ENCODE measurements at places on chromosomes 7 and 10.

DNA sequence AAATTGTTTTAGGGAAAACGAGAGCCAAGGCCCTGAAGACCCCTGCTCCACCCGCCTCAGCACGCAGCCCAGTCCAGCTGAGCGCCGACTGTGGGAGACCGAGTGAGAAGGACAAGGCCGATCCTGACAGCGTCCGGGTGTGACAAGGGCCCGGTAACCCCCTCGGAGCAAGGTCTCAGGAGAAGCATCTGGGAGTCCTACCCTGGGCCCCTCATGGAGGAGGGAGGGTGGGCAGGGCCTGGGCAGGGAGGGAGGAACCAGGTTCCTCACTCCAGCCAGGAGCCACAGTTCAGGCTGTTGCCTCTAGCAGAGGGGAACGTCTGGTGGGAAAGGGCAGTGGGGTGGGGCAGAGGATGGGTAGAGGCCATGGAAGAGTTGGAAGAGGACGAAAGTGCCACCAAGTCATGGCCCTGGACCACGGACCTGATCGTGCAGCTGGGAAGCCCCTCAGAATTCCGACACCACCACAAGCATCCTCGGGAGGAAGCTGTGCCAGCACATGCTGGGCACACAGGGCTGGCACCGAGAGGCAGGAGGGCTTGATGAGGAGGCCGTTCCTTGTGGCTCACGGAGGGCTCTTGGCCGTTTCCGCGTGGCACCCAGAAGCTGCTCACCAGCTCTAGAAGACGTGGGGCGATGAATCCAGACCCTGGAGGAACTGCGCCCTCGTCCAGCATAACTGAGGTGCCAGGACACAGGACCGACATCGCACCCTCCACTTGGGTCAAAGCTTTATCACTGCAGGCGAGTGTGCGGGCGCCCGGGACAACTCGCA is 2.2 kb upstream of the KNDC1 start:
- no peak for DNase-seq

- no peak for DNase-seq
Observed at GRCh38 chr7:32481921-32482320, 8.3 kb downstream of the LSM5 start.

- no peak for DNase-seq
Observed at GRCh38 chr7:150949564-150949963, 28.6 kb downstream of the KCNH2 start.

- peak; percentile 39 for DNase-seq
Observed at GRCh38 chr7:4700577-4701235, 18.6 kb downstream of the FOXK1 start.

- DNase-seq, result peak; percentile 4
Observed at GRCh38 chr10:86068231-86069054, 298.2 kb downstream of the GRID1 start.

GRCh38 chr7:132930881-132931280 is 151.0 kb downstream of the CHCHD3 start:
- peak; percentile 7 for DNase-seq

GRCh38 chr10:102147561-102147960 is 4.6 kb upstream of the NOLC1 start:
- DNase-seq, result no peak

- DNase-seq, result peak; percentile 72
Observed at GRCh38 chr7:12923971-12924370, 236.5 kb downstream of the ARL4A start.

GRCh38 chr10:90583416-90583815 is 274.4 kb downstream of the HTR7 start:
- DNase-seq, result no peak

GRCh38 chr7:46784732-46785131 is 797.2 kb downstream of the TNS3 start:
- DNase-seq, result peak; percentile 85

DNA sequence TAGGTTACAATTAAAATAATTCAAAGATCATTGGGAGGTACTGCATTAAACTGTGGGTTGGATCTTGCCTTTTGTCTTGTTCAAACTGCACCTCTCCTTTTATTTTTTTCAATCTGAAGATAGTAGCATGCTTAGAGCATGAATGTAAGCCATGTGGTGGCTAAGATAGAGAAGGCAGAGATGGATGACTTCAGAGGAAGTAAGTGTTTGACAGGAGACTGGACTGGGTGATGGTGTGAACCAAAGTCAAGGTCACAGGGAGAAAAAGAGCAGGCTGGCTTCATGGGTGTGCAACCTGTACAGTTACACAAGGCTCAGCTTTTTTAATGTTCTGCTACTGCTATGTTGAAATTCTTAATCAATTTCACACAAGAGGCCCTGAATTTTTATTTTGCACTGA is 85.6 kb downstream of the ZEB1 start:
- no peak for DNase-seq

DNA sequence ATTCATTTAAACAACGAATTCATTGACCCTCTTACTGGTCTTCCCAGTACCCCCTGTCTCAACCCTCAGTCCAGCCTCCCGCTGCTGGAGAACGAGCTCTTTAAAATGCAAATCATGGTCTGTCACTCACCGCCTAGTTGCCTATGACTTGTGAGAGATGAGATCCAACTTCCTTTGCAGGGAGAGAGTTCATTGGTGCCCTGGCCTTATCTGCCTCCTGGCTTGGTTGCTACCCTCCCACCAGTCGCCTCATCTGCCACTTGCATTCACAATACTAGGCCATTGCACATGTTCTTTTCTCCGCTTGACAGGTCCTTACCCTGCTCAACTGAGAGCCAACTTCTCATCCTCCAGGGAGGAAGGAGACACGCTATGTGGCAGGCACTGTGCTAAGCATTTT is 54.0 kb upstream of the MXI1 start:
- no peak for DNase-seq

All from MCF 10A (cell line).